T-helper 2 cell (primary cell): ENCODE measurements at places on chromosomes 16 and 17.

- DNase-seq = no peak
Measured at GRCh38 chr17:63173450-63173849, 207.4 kb downstream of the TANC2 start.

- no peak for DNase-seq
Measured at GRCh38 chr16:11135464-11135973, 120.5 kb downstream of the SOCS1 start.

- DNase-seq = no peak
Measured at GRCh38 chr17:12055889-12056288, 35.2 kb downstream of the MAP2K4 start.

DNA sequence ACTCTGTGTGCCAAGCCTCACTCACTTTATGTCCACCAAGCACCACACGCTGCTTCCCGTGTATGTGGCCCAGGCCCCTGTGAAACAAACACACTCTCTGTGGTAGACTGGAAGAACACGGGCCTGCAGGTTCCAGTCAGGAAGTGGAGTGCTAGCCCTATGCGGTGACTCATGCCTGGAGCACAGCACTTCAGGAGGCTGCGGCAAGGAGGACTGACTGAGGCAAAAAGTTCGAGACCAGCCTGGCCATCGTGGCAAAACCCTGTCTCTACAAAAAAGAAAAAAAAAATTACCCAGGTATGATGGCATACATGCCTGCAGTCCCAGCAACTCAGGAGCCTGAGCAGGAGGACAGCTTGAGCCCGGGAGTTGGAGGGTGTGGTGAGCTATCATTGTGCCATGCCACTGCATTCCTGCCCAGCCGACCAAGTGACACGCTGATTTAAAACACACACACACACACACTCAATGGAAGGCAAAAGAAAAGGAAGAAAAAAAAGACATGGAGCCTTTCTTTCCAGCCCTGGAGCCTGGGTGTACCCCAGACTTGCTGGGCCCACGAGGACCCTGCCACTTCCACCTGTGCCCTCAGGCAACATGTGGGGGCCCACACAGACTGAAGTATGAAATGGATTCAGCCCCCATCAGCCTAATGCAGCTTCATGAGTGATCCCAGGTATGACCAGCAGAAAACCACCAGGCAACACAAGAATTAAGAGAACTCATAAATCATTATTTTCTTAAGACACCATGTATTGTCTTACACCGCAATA lies 126.6 kb downstream of the ANKRD11 start:
- peak; percentile 44 for DNase-seq

GRCh38 chr17:7930841-7931631 lies 710 bp downstream of the TRAPPC1 start:
- DNase-seq = no peak

DNA sequence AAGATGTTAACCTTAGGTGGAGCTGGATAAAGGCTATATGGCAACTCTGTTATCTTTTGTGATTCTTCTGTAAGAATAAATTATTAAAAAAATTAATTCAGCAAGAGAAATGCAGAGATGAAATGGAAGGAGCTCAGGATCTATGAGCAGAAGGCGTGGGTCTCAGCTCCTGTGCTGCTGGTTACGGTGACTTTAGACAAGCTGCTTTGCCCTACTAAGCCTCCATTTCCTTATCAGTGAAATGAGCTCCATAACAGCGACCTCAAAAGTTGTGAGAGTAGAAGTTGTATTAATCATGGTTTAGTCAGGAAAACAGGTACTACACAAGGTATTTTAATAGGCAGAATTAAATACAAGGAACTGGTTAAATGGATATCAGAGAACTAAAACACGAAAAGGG lies 48.2 kb upstream of the FOXJ1 start:
- DNase-seq = no peak

GRCh38 chr16:65994291-65994690 lies 372.2 kb upstream of the CDH5 start:
- DNase-seq = no peak

DNA sequence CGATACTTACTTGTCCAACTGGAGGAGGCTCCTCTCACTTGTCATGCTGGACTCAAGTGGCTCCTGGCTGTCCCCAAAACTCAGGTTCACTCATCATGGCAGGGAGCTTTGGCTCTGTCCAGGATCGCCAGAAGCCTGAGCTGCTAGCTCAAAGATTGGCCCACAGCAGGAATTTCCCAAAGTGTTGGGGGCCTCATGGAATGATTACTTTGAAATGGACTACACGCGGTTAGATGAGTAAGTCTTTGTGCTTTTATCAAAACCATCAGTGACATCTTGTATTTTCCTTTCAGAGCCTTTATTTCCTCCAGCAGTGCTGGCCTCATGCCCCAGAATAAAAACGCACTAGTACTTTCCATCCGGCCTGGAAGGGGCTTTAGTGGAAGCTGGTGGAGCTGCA lies 29.2 kb upstream of the PHB1 start:
- no peak for DNase-seq

DNA sequence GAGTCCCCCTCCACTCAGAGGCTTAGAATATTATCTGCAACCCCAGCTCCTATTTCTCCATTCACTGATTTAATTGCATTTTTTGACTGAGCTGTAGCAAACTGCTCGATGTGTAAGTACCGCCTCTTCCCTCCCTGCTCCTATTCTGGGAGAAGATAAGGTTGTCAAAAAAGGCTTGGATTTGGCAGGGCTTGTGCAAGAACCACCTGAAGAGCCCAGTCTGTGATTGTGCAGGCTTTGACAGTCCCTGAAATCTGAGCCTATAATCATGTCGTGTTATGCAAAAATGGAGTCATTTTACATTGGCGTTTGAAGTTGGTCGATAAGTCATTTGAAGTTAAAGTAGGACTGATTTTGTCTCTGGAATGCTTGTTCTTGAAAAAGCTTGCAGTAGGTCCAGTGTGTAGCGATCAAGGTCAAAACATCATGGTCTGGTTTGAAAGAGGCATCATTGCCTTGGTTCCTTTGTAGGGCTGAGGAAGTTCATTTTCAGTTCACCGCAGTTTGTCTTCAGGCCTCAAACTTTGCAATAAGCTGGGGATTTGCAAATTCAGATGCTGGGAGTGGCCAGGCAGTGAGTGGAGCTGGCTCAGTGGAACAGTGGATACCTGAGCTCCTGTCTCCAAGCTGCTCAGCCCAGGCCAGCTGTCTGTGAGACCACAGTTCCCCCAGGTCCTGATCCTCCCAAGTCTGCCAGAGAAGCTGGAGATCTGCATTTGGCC lies 68.8 kb downstream of the KATNIP start:
- no peak for DNase-seq

- no peak for DNase-seq
Measured at GRCh38 chr17:45143767-45144198, 4.5 kb upstream of the HEXIM1 start.
